ENCODE measurements at places on chromosomes 4 and X.
A peak's percentile ranks its signal among the peaks of the same experiment; 100 is the strongest.

DNA sequence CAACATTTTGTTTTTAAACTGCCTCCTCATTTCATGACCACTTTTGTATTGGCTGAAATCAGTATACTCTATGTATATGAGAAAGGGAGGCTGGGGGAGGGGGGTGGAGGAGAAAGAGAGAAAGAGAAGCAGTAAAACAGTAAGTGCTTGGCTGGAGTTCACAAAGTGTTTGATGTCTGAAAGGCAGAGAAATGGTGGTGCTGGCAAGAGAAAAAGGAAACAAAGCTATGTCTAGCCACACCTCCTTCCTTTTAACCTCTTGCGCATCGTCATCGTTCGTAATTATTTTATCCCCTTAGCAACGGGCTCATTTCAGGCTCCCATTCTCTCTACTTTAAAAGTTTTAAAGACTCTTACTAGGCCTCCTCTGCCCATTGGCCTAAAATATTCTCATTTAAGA lies 25.6 kb downstream of the RPA4 start:
- no peak for DNase-seq

- DNase-seq = no peak
These were observed 556.8 kb downstream of the GABRG1 start for GRCh38 chr4:45566896-45567603.

DNA sequence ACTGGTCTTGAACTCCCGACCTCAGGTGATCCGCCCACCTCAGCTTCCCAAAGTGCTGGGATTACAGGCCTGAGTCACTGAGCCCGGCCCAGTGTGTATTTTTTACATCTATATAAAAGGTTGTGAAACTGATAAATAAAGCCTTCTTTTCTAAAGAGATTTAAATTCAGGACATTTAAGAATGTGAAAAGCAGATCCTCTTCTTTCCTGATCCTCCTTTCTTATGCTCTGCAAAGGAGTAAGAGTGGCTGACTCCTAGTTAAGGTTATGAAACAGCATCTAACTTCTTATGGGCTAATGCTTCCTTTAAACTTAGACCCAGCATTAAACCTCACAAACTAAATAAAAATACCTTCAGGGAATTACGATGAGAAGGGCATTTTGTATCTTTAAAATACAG lies 197.7 kb upstream of the MAB21L2 start:
- no peak for DNase-seq

DNA sequence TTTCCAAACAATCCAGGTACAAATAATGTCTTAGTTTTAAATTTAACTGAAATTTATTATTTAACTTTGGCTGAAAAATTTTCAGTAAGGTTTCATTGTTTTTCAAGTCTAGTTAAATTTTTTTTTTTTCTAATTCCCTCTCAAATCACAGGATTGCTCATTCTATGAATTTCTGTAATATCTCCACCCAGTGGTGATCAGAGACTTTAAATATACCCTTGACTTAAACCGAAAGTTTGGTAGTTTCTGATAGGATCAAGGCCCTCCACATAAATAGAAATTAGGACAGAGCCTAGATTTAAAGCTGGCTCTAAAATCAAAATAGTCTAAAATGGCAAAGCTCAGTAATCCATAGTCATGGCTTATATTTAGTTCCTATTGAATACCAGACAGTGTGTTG lies 175.4 kb downstream of the TBCK start:
- DNase-seq = no peak

DNA sequence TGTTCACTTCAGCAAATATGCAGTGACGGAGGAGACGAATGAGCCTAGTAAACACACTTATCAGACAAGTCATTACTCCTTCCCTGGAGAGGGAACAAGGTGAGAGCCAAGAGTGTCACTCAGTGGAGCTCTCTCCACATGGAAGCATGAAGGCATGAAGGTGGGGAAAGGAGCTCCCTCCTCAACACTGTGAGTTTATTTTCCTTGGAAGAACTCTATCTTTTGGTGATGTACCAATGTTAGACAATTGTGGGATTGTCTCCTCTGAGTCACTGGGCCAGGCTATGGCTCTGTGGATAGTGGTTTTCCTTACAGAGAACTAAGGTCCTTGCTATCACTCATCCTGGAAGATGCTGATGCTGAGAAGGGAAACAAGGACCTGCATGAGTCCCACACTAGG lies 200.2 kb downstream of the CPEB2 start:
- no peak for DNase-seq

DNA sequence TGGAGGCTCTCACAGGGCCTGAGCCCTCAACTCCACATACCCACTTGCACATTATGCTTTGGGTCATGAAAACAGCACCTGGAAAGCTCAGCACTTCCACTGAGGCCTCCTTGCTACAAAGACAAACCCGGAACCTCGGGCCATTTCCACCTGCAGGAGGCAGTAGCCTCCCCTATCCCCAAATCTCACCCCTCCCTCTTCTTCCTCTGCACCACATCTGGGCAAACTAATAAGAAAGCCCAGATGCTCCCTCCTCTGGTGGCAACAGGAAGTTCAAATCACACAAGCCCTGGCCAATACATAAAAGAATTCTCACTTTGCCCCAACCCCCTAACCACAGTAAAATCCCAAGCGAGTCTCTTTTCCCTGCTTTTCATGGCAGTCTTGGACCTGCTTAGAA lies 136.4 kb downstream of the MAPK10 start:
- DNase-seq = no peak

- peak; percentile 48 for DNase-seq
These were observed 16.1 kb downstream of the RNF4 start for GRCh38 chr4:2484993-2485392.

DNA sequence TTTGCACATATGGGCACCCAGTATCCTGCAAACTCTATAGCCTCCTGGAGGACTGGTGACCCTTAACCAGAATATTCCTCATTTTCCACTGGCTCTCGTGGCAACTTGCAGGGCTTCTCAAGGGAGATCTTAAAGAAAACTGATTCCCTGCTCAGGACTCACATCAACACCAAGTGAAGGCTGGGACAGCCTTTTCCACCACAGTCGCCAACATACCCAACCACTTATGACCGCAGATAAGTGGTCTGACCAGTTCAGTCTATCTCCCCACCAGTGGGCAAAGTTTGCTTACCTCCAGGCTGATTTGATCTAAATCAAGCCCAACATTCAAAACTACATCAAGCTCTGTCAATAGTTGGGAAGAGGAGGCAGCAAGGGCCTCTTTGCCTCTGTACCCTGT lies 289.3 kb upstream of the GATB start:
- no peak for DNase-seq

- DNase-seq = no peak
These were observed 236.8 kb downstream of the GPAT3 start for GRCh38 chr4:83772685-83773084.

DNA sequence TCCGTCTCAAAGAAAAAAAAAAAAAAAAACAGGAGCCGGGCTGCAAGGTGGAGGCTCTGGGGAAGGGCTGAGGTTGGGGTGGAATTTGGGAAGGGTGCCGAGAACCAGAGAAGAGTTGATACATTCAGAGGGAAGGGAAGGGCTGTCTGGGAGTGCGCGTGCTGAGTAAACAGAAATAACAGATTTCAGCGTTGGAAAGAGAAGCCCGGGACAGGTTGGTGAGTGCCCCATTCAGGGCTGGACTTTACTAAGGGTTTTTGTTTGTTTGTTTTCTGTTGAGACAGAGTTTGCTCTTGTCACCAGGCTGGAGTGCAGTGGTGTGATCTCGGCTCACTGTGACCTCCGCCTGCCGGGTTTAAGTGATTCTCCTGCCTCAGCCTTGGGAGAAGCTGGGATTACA lies 1.7 kb upstream of the IL3RA start:
- no peak for DNase-seq

DNA sequence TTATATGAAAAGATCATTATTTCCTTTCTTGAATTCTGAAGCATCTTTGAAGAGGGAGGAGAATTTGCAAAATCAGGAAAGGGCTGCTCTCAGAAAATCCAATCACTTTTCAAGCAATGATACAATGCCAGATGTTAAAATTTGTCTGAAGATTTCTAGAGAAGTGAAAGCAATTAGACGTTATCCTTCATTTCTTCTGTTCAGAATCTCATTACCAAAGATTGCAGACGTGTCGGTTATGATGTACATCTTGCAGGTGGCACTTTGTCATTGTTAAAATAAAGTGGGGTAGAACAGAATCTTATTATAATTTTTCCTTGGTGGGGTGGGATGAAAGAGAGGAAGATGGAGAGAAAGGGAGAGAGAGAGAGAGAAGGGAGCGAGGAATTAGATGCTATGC lies 296.4 kb upstream of the STS start:
- no peak for DNase-seq

- DNase-seq = no peak
These were observed 11.5 kb upstream of the HOPX start for GRCh38 chr4:56692576-56692975.

GRCh38 chr4:40253906-40254305 lies 57.1 kb downstream of the RHOH start:
- no peak for DNase-seq

DNA sequence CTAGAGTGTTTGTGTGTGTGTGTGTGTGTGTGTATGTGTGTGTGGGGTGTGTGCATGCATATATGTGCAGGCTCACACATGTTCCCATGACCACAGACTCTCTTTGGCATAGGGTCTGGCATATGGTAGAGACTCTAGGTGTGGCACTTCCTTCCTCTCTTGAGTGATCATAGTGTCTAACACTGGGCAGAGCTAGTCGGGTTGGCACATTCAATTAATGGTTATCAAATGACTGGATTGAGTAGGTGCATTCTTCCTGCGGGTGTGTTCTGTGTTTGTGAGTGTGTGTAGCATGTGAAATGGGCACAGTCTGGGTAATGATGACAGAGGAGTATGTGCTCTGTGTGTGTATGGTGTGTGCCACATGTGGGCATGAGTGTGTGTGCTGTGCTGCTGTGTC lies 106.5 kb downstream of the EFNB1 start:
- DNase-seq = no peak

GRCh38 chr4:163245044-163245728 lies 78.5 kb upstream of the NAF1 start:
- no peak for DNase-seq

DNA sequence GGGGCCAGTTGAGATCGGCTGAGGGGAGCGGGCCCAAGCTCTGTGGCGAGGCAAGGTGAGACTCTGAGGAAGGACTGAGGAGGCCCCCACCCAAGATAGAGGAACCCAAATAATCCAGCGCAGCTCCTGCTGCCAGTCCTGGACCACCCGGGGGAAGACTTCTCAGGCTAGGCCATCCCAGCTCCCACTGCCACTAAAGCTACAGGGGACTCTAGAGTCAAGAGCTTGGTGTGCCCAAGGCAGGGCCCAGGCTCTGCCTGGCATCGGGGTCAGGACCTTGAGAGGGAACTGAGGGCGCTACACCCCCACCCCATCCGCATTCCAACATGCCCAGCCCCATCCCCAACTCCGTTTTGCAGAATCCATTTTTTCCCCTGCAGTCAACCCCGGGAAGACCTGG lies 8.6 kb downstream of the MAGEA4 start:
- no peak for DNase-seq

DNA sequence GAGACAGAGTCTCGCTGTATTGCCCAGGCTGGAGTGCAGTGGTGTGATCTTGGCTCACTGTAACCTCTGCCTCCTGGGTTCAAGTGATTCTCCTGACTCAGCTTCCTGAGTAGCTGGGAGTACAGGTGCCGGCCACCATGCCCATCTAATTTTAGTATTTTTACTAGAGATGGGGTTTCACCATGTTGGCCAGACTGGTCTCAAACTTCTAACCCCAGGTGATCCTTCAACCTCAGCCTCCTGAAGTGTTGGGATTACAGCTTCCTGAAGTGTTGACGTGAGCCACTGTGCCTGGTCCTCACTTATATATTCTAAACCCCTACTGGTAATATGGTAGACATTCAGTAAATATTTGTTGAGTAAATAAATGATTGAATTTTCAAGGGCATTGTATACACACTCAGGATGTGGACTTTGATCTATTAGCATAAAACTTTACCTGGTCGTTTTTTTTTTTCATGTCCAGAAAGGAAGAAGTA lies 33.0 kb downstream of the MTHFD2L start:
- DNase-seq = no peak

DNA sequence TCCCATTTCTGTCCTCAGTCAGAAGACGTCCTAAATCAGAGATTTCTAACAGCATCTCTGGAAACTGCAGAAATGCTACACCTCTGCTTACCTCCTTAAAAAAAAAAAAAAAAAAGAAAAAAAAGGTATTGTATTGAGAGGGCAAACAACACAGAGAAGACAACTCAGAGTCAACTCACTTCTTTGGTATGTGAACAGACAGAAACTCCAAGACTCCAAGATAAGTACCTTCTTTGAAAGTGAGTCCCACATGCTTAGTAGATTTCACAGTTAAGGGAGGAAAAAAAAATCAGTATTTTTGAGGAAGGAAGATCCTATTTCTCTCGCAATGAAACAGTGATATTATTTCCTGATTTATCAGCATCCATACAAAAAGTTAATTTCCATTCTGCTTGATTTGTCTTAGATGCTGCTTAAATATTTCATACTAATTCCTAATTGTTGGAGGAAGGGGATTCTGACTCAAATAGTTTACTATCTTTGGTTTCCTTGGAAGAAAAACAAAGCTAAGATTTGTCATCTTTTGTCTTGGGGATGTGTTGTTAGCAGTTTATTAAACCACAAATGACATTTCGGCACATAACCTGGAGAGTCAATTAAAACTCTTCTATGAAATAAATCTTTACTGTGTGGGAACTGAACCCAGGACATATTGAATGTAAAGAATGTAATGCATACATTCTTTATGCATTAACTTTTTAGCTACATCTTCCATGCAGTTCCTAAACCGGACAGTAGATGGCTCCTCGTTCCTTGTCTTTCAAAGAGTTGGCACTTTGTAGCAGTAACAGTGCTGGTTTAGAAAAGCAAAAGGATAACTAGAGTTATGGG lies 4.7 kb downstream of the RASGEF1B start:
- DNase-seq = peak; percentile 82

DNA sequence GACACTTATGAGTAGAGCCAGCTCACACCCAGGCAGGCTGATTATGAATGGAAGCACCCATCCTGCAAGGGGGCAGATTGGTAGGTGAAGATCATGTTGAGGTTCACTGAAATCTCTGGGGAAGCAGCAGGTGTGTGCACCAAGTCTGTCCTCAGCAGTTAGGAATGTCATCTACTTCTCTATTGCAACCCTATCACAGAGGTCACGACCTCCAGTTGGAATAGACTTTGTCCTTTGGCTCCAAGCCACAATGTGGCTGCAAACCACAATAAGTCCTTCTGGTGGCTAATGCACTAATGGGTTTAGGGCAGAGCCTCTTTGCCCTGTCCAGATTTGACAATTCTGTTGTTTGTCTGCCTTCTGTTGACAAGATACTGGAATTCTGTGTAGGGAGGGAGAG lies 1056.7 kb downstream of the PCDH19 start:
- DNase-seq = no peak

GRCh38 chr4:86032476-86033022 lies 327.3 kb downstream of the MAPK10 start:
- DNase-seq = no peak

GRCh38 chrX:48493890-48494364 lies 14.9 kb upstream of the PORCN start:
- DNase-seq = no peak

GRCh38 chrX:147602176-147602696 lies 309.5 kb upstream of the FMR1 start:
- DNase-seq = no peak

DNA sequence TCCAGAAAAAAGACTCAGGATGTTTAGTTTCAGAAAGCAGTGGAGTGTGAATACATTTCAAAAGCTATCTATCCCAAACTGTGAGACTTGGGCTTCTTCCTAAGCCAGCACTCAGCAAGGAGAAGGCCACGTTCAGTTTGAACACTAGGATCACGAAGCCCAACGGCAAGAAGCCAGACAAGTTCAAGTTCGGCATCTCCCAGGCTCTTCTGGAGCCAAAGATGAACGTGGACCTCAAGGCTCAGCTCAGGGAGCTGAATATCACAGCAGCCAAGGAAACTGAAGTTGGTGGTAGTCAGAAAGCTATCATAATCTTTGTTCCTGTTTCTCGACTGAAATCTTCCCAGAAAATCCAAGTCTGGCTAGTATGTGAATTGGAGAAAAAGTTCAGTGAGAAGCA lies 7.6 kb downstream of the PLAC1 start:
- no peak for DNase-seq
